ENCODE measurements at places on chromosomes 5 and 9. TPM values are rescaled to one million over a fixed set of nuclear protein-coding genes. Genes with fewer than 3 reads are reported as not detected.

DNA sequence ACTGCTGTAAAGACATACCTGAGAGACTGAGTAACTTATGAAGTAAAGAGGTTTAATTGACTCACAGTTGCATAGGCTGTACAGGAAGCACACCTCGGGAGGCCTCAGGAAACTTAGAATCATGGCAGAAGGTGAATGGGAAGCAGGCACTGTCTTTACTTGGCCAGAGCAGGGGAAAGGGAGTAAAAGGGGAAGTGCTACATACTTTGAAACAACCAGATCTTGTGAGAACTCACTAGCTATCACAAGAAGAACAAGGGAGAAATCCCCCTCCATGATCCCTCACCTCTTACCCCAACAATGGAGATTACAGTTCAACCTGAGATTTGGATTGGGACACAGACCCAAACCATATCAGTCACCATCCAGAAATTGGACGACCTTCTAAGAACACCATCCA lies 1285.8 kb upstream of the CDH9 start:
- H3K36me3 ChIP-seq = no peaks in the 10 kb centered on the region
- no peak for DNase-seq
- no peak overlapping the region for H3K27ac ChIP-seq
- no peaks in the 10 kb centered on the region for H3K27me3 ChIP-seq
- no peak overlapping the region for H3K4me3 ChIP-seq
- H3K4me1 ChIP-seq = no peaks in the 10 kb centered on the region

DNA sequence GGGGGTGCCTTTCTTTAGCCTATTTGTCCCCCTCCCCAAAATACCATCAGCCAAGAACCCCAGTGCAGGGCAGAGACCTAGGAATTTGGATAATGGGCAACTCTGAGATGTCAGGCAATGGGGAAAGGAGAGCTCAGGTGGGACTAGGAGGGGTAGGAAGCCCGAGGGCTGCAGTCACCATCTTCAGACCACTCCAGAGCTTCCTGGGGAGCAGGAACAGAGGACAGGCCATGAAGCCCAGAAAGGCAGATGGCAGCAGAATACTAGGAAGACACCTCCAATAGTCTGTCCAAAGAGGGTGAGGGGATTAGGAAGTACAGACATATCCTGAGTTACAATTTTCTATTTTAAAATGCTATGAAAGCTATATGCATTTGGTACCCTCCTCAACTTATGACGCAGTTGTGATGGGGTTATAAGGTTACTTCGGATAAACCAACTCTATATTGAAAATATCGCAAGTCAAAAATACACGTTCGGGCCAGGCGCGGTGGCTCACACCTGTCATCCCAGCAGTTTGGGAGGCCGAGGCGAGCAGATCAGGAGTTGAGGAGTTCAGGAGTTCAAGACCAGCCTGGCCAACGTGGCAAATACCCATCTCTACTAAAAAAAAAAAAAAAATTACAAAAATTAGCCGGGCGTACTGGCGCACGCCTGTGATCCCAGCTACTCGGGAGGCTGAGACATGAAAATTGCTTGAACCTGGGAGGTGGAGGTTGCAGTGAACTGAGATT lies 34.6 kb upstream of the IL17B start:
- no peak overlapping the region for H3K4me3 ChIP-seq
- H3K36me3 ChIP-seq = no peaks in the 10 kb centered on the region
- no peaks in the 10 kb centered on the region for H3K27me3 ChIP-seq
- H3K4me1 ChIP-seq = no peaks in the 10 kb centered on the region
- no peak overlapping the region for H3K27ac ChIP-seq
- DNase-seq = no peak

DNA sequence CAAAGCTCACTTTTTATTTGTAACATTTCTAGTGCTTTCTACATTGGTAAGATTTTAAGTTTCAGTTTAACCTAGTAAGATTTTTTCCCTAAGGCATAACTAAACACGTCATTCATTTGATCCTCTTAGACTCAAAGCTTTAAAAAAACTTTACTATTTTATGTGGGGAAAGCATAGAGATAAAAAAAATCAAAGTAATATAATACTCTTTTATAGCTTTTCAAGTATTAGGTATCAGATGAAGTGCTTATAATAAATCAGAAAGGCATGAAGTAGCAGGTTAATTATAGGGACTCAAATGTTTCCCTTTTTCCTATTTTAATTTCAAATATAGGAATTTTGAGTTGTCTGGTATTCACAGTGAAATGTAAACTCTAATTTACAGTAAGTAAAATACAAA lies 68.0 kb upstream of the POU5F2 start:
- no peaks in the 10 kb centered on the region for H3K36me3 ChIP-seq
- H3K4me3 ChIP-seq = no peak overlapping the region
- H3K27me3 ChIP-seq = no peaks in the 10 kb centered on the region
- no peak for DNase-seq
- H3K27ac ChIP-seq = no peak overlapping the region

DNA sequence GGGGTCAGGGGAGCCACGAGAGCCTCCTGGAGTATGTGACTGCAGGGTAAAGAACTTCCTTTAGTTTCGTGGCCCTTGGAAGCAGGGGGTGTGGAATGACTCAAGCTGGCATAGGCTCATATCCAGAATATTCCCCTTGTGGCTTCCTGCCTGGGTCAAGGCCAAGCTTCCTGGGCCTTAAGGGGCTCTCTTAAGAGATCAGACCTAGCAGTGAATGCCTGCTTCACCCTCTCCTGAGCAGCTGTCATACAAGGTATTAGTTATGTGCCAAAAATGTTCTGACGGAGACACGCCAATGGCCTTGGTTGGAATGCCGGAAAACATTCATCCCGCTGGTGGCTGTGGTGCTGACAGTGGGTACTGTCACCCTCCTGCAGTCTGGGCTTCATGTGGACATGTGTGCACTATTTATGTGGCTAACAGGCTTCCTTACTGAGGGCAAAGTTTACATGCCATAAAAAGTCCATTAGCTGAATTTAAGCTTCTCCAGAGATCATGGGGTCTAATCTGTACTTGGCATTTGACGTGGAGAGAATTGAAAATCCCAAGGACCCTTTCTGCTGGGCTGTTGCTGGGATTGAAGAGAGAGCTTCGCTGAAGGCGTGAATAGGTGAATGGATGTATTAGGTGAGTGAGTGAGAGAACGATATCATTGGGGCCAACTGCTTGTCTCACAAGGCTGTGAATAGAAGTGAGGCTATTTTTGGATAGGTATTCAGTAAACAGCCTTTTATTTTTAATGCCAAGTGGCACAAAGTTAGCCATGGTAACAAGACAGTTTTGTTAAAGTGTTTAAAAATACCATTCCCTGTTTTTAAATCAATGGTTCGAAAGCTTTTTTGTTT lies 156.8 kb downstream of the MACROH2A1 start:
- peaks cover 10% of the 10 kb centered on the region for H3K27me3 ChIP-seq
- H3K4me1 ChIP-seq = no peaks in the 10 kb centered on the region
- H3K27ac ChIP-seq = no peak overlapping the region
- H3K36me3 ChIP-seq = no peaks in the 10 kb centered on the region
- no peak overlapping the region for H3K4me3 ChIP-seq
- no peak for DNase-seq

The RMRP gene
- 32,385 TPM for total RNA-seq

The JAKMIP2 gene
- 1.8 TPM for total RNA-seq

DNA sequence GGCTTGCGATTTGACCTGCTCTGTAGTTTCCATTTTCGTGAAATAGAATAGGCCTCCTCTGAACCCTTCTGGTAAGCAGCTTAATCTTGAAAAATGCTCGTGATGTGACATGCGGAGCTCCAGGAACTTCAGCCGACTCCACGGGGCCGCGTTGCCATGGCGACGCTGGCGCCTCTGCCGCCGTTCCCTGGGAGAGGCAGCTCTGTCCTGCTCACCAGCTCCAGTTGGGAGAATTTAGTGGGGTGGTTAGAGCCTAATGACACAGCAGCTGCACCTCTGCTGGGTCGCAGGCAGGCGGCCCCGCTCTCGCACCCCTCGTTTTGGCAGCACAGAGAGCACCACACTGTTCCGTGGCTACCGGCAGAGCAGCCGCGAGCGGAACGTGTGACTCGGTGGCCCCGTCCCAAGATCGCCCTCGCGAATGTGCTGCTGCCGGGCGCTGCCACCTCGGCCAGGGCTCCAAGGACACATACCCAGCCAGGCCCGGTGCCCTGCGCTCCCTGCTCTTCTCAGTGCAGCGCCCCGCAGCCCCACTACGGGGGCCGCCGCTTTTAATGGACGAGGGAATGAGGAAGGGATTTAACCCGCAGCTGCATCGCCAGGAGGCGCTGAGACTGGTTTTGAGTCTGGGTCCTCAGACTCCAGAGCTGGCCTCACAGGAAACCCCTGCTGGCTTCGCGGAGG lies 131.2 kb upstream of the LMX1B start:
- no peaks in the 10 kb centered on the region for H3K27me3 ChIP-seq
- H3K27ac ChIP-seq = no peak overlapping the region
- DNase-seq = no peak
- H3K36me3 ChIP-seq = peaks cover 2% of the 10 kb centered on the region
- no peaks in the 10 kb centered on the region for H3K4me1 ChIP-seq

DNA sequence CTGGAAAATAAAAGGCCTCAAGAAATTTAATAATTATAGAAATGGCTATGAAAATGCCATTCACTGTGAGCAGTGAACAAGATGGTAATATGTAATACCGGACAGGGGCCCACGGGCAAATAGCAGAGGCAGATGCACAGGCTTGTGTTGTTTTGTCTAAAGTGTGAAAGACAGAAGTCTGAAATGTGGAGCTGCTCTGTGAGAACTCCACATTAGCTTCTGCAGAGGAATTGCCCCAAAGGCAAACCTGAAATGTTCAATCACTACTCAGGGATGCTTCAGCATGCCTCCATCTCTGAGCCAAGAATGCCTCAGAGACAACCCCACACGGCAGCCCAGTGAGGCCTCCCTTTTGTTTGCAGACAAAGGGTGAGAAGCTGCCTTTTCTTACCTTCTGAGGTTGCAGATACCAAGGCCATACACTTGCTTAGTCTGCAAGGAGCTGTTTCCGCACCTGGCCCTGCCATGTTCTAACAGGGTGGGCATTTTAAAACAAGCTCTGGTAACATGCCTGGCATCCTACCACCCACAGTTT lies 124.3 kb upstream of the CXCL14 start:
- peaks cover 3% of the 10 kb centered on the region for H3K27me3 ChIP-seq
- H3K36me3 ChIP-seq = no peaks in the 10 kb centered on the region
- H3K27ac ChIP-seq = no peak overlapping the region

The DMRT2 gene
- not detected for total RNA-seq

GRCh38 chr5:151222054-151222789 lies 1.7 kb downstream of the CCDC69 start:
- DNase-seq = no peak
- peaks cover 53% of the 10 kb centered on the region for H3K4me1 ChIP-seq
- peaks cover 15% of the 10 kb centered on the region for H3K36me3 ChIP-seq
- no peaks in the 10 kb centered on the region for H3K27me3 ChIP-seq
- H3K27ac ChIP-seq = peak overlapping the region; percentile 94
- peak overlapping the region; percentile 87 for H3K4me3 ChIP-seq

The SHOC1 gene
- not detected for total RNA-seq

DNA sequence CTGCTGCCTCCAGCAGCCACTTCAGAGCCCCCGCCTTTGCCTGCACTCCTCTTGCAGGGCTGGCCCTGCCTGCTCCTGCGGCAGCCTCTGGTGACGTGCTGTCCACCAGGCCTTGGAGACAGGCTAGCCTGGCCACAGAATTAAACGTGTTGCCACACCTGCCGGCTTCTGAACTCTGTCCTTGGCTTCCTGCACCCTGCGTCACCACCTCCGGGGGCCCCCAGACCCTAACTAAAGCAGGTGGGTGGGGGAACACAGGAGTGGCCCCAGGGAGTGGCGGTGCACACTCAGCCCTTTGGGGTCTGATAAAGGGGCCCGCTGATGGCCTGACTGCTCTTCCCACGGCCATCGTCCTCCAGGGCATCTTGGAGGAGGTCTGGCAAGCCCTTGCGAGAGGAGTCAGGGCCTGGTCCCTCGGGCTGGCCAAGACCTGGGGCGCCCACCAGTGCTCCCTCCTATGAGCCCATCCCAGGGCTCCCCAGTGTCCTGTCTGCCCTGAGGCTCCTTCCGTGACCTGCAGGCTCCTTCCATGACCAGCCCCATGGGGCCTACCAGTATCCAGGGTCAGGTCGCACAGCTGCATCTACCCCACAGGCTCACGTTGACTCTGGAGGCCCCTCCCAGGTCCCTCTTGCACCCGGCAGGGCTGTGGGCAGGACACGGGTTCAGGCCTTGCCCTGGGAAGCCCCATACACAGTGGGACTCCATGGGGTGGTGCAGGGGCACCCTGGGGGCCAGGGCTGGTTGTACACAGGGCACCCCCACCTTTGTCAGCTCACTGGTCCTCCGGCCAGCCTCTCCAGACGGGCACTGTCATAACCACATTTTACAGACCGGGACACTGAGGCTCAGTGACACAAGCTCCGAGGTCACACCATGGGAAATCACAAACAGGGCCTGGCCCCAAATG lies 1.0 kb upstream of the MAMDC4 start:
- H3K4me3 ChIP-seq = no peak overlapping the region
- peaks cover 2% of the 10 kb centered on the region for H3K36me3 ChIP-seq
- H3K27me3 ChIP-seq = peaks cover 19% of the 10 kb centered on the region
- no peak overlapping the region for H3K27ac ChIP-seq
- peaks cover 44% of the 10 kb centered on the region for H3K4me1 ChIP-seq
- no peak for DNase-seq

The IFNA21 gene
- not detected for total RNA-seq

The ORM2 gene
- not detected for total RNA-seq

The GFRA3 gene
- not detected for total RNA-seq

- no peaks in the 10 kb centered on the region for H3K4me1 ChIP-seq
- no peak for DNase-seq
- H3K27me3 ChIP-seq = no peaks in the 10 kb centered on the region
- no peaks in the 10 kb centered on the region for H3K36me3 ChIP-seq
- H3K4me3 ChIP-seq = no peak overlapping the region
These were observed 670.4 kb upstream of the CDH6 start for GRCh38 chr5:30523061-30523460.

DNA sequence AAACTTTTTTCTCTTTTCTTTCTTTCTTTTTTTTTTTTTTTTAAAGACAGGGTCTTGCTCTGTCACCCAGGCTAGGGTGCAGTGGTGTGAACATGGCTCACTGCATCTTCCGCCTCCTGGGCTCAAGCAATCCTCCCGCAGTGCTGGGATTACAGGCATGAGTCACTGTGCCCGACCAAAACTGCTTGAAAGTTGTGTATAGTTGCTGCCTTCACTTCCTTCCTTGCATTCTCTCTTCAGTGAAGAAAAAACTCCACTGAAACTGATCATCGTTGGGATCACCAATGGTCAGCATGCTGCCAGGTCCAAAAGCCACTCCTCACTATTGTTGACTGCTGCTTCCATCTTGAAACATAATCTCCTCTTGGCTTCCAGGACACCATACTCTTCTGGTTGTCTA lies 66.6 kb upstream of the CTNNA1 start:
- no peaks in the 10 kb centered on the region for H3K36me3 ChIP-seq
- no peak overlapping the region for H3K4me3 ChIP-seq
- no peak for DNase-seq
- no peak overlapping the region for H3K27ac ChIP-seq

- no peaks in the 10 kb centered on the region for H3K36me3 ChIP-seq
- H3K27me3 ChIP-seq = no peaks in the 10 kb centered on the region
- no peak overlapping the region for H3K4me3 ChIP-seq
- no peak overlapping the region for H3K27ac ChIP-seq
- no peaks in the 10 kb centered on the region for H3K4me1 ChIP-seq
These were observed 76.1 kb downstream of the KCNN2 start for GRCh38 chr5:114437936-114438335.
